ENCODE measurements at places on chromosomes 1 and 21. TPM values are rescaled to one million over a fixed set of nuclear protein-coding genes. Genes with fewer than 3 reads are reported as not detected.

DNA sequence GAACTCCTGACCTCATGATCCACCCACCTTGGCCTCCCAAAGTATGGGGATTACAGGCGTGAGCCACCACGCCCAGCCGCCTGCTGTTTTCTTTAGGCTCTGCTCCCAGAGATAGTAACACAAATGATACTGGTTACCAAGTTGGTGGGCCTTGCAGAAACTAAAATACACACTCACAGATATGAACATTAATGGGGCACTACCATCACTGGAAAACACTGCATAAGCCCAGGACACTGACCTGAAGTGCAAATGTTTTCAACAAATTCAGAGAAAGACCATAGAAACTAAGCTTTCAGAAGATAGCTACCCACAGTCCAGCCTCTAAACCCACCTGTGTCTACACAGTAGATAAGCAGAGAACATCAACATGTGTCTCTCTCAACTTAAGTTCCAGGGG is 180.5 kb downstream of the FCRL5 start:
- H3K4me3 ChIP-seq = no peak overlapping the region
- H3K36me3 ChIP-seq = no peaks in the 10 kb centered on the region
- DNase-seq = no peak
- no peak overlapping the region for H3K27ac ChIP-seq
- H3K27me3 ChIP-seq = peaks cover 8% of the 10 kb centered on the region
- H3K4me1 ChIP-seq = no peaks in the 10 kb centered on the region

- no peaks in the 10 kb centered on the region for H3K36me3 ChIP-seq
- no peaks in the 10 kb centered on the region for H3K27me3 ChIP-seq
- no peak overlapping the region for H3K27ac ChIP-seq
- DNase-seq = no peak
- H3K4me3 ChIP-seq = no peak overlapping the region
- H3K4me1 ChIP-seq = peaks cover 11% of the 10 kb centered on the region
Measured at GRCh38 chr1:226781937-226782609, 43.0 kb upstream of the ITPKB start.

- H3K36me3 ChIP-seq = no peaks in the 10 kb centered on the region
- H3K27me3 ChIP-seq = no peaks in the 10 kb centered on the region
- peak within 1 kb of the TSS; percentile 63 for H3K4me3 ChIP-seq
- peaks cover 8% of the 10 kb centered on the region for H3K4me1 ChIP-seq
Measured at GRCh38 chr1:112508278-112509004, at the start of gene WNT2B. TSS of gene WNT2B (plus strand) at chr1:112508965. CDS start at chr1:112509263, 298 bp downstream.

GRCh38 chr21:28822486-28823335 is 170.0 kb downstream of the LTN1 start:
- no peak overlapping the region for H3K4me3 ChIP-seq
- H3K27ac ChIP-seq = no peak overlapping the region
- no peak for DNase-seq

DNA sequence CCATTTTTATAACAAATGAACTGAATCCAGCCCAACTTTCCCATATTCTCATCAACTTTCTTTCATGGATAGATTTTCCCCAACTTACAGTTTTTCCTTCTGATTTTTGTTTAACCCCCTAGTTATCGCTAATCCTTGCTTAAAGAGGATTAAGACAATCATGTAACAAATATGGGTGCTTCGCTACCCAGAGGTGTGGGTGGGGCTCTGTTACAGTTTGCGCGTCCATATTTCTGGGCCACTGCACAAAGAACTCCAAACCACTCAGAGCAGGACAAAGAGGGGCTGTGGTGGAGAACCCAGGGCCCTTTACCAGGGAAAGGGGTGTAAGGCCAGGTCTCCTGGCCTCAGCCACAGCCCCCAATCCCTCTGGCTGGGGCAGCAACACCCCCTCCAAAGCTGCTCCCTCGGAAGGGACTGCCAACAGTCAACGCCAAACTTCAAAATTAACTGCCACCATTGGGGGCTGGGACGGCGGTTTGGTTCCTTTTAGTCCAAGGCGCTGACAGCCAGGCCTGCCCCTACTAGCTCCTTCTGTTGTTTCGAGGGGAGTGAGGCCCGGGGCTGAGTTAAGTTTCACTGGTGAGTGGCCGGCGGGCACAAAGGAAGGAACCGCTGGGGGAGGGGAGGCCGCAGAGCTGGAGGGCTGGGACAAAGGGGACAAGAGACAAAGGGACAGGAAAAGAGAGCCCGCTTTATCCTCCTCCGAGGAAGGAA is 27.9 kb downstream of the SSBP3 start:
- H3K27ac ChIP-seq = no peak overlapping the region
- no peaks in the 10 kb centered on the region for H3K36me3 ChIP-seq
- peaks cover 74% of the 10 kb centered on the region for H3K4me1 ChIP-seq
- H3K4me3 ChIP-seq = no peak overlapping the region
- no peaks in the 10 kb centered on the region for H3K27me3 ChIP-seq
- DNase-seq = no peak

DNA sequence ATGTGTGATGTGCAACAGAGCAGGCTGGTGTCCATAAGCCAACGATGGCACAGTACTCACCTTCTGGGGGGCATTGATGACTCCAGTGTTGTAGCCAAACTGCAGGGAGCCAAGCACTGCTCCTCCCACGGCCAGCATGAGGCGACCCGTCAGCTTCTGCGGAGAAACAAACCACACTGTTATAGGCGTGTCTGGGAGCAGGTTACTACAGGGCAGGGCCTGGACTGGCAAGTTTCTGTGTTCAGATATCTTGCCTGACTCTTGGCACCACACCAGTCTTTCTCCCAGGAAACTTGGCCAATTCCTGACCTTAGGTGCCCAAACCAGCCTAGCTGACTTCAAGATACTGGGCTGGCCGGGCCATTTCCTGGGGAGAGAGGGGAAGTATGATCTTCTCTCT is 15.5 kb downstream of the SLC2A1 start:
- peak overlapping the region; percentile 53 for H3K27ac ChIP-seq
- no peaks in the 10 kb centered on the region for H3K36me3 ChIP-seq
- H3K4me1 ChIP-seq = peaks cover 35% of the 10 kb centered on the region
- peak; percentile 65 for DNase-seq

DNA sequence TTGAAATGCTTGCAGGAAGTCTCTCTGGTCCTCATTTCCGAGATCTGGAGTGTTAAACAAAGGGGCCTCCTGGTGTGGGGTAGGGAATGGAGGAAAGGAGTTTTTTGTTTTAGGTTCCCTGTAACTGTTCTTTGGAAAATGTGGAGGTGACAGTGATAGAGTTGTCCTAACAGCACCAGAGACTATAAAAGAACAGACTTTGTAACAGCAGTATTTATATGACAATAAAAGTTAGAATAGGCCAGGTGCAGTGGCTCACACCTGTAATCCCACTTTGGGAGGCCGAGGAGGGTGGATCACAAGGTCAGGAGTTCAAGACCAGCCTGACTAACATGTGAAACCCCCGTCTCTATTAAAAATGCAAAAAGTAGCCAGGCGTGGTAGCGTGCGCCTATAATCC is 68.9 kb downstream of the HUNK start:
- H3K27me3 ChIP-seq = peaks cover 4% of the 10 kb centered on the region
- no peaks in the 10 kb centered on the region for H3K4me1 ChIP-seq
- no peak for DNase-seq

DNA sequence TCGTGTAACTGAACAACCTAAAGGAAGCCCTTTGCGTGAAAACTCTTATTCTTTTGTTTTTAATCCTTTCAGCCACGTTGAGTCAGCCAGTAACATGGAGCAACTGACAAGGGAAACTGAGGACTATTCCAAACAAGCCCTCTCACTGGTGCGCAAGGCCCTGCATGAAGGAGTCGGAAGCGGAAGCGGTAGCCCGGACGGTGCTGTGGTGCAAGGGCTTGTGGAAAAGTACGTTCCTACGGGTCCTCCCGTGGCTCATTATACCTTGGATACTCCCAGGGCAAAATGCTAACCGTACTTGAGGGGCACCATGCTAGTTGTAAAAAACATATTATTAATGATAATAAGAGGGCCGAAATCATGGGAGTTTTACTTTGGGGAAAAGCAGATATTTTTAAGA is 49.4 kb downstream of the LAMC2 start:
- peaks cover 4% of the 10 kb centered on the region for H3K4me1 ChIP-seq
- H3K36me3 ChIP-seq = no peaks in the 10 kb centered on the region
- H3K27me3 ChIP-seq = no peaks in the 10 kb centered on the region
- no peak overlapping the region for H3K4me3 ChIP-seq
- DNase-seq = peak; percentile 26
- H3K27ac ChIP-seq = peak overlapping the region; percentile 80

DNA sequence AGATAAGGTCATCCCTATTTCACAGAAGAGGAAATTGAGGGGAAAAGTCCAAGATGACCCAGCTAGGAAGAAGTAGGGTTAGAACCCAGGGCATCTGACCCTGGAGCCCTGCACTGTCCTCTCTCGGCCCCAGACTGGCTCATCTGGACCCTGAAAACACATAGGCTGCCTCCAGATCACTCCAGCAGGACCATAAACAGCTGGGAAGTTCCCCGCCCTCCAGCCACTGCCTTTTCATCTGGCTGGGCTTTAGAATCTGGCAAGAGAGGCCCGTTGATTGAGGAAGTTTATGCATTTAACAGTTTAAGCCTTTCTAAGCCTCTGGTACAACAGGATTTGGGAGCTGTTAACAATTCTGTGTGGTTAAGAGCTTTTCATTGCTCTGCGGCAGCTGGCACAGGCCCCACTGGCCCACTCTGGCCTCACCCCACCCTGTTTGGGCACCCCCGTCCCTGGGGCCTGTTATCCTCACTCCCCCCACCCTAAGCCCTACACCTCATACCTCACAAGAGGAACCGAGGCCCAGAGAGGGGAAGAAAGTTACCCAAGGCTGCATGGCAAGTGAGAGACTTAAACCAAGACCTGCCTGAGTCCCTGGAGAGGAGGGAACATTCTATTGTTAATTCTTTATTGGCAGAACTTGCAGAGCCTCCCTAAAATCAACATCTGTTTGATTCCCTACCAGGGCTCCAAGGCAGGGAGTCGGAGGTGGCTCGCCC is 84.2 kb downstream of the EPHB2 start:
- no peaks in the 10 kb centered on the region for H3K36me3 ChIP-seq
- no peaks in the 10 kb centered on the region for H3K27me3 ChIP-seq
- H3K27ac ChIP-seq = peak overlapping the region; percentile 13
- peaks cover 5% of the 10 kb centered on the region for H3K4me1 ChIP-seq
- no peak overlapping the region for H3K4me3 ChIP-seq

GRCh38 chr1:35931446-35932157 is 697 bp downstream of the AGO3 start:
- peak; percentile 30 for DNase-seq
- H3K36me3 ChIP-seq = no peaks in the 10 kb centered on the region
- peak overlapping the region; percentile 99 for H3K27ac ChIP-seq
- no peaks in the 10 kb centered on the region for H3K27me3 ChIP-seq
- H3K4me1 ChIP-seq = peaks cover 40% of the 10 kb centered on the region

DNA sequence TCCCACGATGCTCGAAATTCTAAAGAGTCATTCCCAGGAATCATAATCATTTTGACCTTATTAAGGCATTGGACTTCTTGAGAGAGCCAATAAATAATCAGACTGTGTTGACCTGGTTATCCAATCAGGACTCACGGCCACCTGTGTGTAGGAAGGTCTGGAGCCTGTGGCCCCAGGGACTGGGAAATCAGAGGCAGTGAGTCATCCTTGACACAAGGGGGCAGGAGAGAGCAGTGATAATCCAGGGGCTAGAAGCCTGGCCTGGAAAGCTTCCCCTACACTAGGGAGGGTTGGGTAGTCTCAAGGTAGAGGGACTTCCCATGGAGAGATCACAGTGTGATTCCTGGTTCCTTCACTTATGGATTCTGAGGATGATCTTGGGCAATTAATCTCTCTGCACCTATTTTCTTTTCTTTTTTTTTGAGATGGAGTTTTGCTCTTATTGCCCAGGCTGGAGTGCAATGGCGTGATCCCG is 4.7 kb downstream of the MR1 start:
- H3K4me1 ChIP-seq = peaks cover 11% of the 10 kb centered on the region
- no peaks in the 10 kb centered on the region for H3K27me3 ChIP-seq
- no peak overlapping the region for H3K4me3 ChIP-seq
- no peak overlapping the region for H3K27ac ChIP-seq

- no peaks in the 10 kb centered on the region for H3K36me3 ChIP-seq
- peak; percentile 24 for DNase-seq
- H3K4me3 ChIP-seq = no peak overlapping the region
- no peaks in the 10 kb centered on the region for H3K27me3 ChIP-seq
- peak overlapping the region; percentile 42 for H3K27ac ChIP-seq
Measured at GRCh38 chr1:203776636-203777035, 11.7 kb downstream of the LAX1 start.

DNA sequence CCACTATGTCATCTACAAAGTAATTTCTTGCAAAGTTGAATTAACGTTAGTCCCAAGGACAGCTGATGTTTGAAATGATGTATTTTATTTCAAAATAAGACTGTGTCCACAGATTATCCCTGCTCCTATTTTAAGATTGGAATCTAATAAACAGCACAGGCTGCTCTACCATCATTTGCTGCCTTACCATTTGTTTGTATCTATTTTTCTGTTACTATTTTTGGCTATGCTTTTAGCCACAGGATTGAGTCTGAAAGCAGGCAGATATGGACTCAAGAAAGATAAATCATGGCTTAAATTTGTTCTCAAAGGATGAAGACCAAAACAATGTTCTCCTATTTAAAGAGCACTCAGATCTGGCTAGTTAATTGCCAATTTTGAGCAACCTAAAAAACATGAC is 105.3 kb downstream of the RGS2 start:
- H3K27me3 ChIP-seq = no peaks in the 10 kb centered on the region
- no peak overlapping the region for H3K4me3 ChIP-seq
- H3K27ac ChIP-seq = no peak overlapping the region
- no peaks in the 10 kb centered on the region for H3K36me3 ChIP-seq
- no peaks in the 10 kb centered on the region for H3K4me1 ChIP-seq

DNA sequence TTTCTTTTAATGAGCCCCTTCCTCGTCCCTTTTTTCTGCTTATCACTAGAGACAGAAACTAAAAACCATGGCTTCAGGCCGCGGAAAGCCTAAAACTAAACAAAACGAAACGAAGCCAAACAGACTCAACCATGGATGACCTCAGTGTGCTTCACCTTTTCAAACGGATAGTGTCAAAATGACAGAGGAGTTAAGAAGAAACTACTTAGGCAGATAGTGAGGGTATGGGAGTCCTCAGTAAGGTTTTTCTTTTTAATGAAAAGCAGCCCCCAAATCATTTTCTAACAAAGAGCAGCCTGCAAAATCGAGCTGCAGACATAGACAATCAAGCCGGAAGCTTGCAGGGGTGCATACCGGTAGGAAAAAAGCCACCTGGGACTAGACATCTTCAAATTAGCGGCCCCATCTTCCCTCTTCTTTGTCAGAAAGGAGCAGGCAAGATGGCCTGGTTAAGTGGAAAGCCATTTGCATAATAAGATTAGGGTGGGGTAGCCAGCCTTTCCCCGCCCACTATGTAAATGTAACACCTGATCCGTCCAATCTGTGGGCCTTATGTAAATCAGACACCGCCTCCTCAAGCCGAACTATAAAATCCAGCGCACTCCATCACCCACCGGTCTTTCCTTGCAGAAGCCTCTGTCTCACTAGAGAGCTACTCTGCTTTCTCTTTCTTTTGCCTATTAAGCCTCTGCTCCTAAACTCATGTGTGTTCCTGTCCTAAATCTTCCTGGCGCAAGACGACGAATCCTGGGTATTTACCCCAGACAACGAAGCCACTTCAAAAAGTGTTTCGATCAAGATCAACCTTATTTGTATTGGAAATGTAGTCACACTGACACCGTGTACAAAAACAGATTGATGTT is 6.2 kb upstream of the ERO1B start:
- no peaks in the 10 kb centered on the region for H3K27me3 ChIP-seq
- no peaks in the 10 kb centered on the region for H3K4me1 ChIP-seq
- no peaks in the 10 kb centered on the region for H3K36me3 ChIP-seq
- no peak for DNase-seq
- no peak overlapping the region for H3K4me3 ChIP-seq

TFF1 gene
- total RNA-seq = not detected

GRIK3 gene
- total RNA-seq = 0.29 TPM

SPRR3 gene
- not detected for total RNA-seq

NOTCH2 gene
- 71.8 TPM for total RNA-seq

RO60 gene
- total RNA-seq = 70.0 TPM

PRKAB2 gene
- 23.0 TPM for total RNA-seq

SLC35F3 gene
- total RNA-seq = 0.36 TPM

LRIF1 gene
- 8.4 TPM for total RNA-seq

DMBX1 gene
- total RNA-seq = 0.14 TPM

Measured in adrenal gland (tissue), 19 donors.